ENCODE measurements at places on chromosomes 16 and 17. TPM values are rescaled to one million over a fixed set of nuclear protein-coding genes. Genes with fewer than 3 reads are reported as not detected.

- peaks cover 7% of the 10 kb centered on the region for H3K4me1 ChIP-seq
- peaks cover 32% of the 10 kb centered on the region for H3K27me3 ChIP-seq
- no peak overlapping the region for H3K4me3 ChIP-seq
- DNase-seq = no peak
- H3K27ac ChIP-seq = no peak overlapping the region
- H3K36me3 ChIP-seq = no peaks in the 10 kb centered on the region
Measured at GRCh38 chr16:50469744-50470321, 78.4 kb upstream of the NKD1 start.

DNA sequence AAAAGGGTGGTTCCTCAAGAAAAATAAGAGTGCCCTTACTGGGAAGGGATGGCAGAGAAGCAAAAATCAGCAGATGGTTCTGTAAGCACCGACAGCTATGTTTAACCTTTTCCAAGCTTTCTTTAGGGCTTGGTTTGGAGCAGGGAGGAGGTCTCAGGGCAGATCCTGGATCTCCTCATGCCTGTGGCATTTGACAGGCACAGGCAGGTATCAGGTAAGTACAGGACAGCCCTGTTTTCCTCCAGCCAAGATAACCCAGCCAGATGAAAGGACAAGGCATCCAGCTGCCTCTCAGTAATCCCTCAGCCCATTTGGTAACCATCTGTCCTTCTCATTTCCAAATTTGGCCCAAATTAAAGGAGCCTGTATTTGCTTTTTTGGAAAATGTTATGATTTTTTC, 141.5 kb downstream of the TOX3 start:
- H3K36me3 ChIP-seq = no peaks in the 10 kb centered on the region
- DNase-seq = no peak
- no peaks in the 10 kb centered on the region for H3K4me1 ChIP-seq

DNA sequence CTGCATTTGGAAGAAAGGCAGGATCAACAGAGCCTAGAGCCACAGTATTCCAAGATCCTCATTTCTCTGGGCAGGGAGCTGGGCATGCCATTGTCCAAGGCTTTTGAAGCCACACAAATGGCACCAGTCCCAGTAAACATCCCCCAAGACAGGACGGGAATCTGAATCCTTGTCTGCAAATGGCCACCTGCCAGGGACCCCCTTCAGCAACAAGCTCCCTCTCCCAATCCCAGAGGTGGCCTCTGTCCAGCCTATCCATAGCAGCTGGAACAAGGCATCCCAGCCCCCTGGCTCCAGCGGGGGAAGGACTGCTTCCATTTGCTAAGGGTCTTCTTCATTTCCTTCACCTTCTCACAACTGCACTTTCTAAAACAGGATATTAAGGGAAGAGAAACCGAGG, 204.4 kb downstream of the C16orf78 start:
- no peaks in the 10 kb centered on the region for H3K4me1 ChIP-seq
- H3K27ac ChIP-seq = no peak overlapping the region
- DNase-seq = no peak
- H3K36me3 ChIP-seq = no peaks in the 10 kb centered on the region

GRCh38 chr17:59641799-59642484, 22.2 kb downstream of the CLTC start:
- peaks cover 59% of the 10 kb centered on the region for H3K4me1 ChIP-seq
- H3K27me3 ChIP-seq = no peaks in the 10 kb centered on the region
- H3K4me3 ChIP-seq = peak overlapping the region; percentile 57
- no peak for DNase-seq

DNA sequence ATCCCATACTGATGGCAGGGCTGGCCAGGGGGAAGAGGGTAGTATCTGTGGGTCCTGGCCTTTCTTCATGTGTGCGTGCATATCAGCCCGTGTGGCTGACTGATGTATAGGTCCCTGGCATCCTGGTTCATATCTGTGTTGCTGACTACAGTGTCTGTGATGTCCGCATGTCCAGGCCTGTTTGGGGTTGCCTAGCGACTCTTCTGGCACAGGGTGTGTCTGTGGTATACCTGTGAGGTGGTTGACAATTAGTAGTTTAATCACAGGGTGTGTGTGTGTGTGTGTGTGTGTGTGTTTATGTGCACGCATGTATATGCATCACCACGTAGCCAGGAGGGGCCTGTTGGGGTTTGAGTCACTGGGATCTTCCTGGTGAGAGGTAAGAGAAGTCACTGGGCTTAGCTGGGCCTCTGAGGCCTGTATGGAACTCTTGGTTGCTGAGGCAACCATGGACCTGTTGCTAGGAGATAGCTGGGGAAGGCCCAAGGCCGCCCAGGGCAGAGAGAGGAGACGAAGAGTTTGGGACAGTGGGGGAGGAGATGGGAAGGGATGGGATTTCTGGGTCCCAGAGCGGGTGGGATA, 603 bp upstream of the TMEM95 start:
- peak; percentile 74 for DNase-seq
- H3K4me3 ChIP-seq = peak overlapping the region; percentile 73
- H3K27ac ChIP-seq = peak overlapping the region; percentile 79
- peaks cover 42% of the 10 kb centered on the region for H3K4me1 ChIP-seq
- H3K27me3 ChIP-seq = 0 out of 2 replicates have a peak, but pooled peaks cover 2% of the 10 kb centered on the region

- H3K27ac ChIP-seq = peak overlapping the region; percentile 14
- DNase-seq = no peak
- H3K4me1 ChIP-seq = peaks cover 9% of the 10 kb centered on the region
- H3K27me3 ChIP-seq = peaks cover 2% of the 10 kb centered on the region
- H3K4me3 ChIP-seq = no peak overlapping the region
- H3K36me3 ChIP-seq = peaks cover 17% of the 10 kb centered on the region
Measured at GRCh38 chr17:16135461-16135860, 79.9 kb downstream of the NCOR1 start.

- H3K4me1 ChIP-seq = peaks cover 18% of the 10 kb centered on the region
- DNase-seq = no peak
- no peak overlapping the region for H3K27ac ChIP-seq
- H3K4me3 ChIP-seq = no peak overlapping the region
- peaks cover 2% of the 10 kb centered on the region for H3K27me3 ChIP-seq
- peaks cover 23% of the 10 kb centered on the region for H3K36me3 ChIP-seq
Measured at GRCh38 chr16:30927789-30928378, 4.5 kb downstream of the FBXL19 start.

DNA sequence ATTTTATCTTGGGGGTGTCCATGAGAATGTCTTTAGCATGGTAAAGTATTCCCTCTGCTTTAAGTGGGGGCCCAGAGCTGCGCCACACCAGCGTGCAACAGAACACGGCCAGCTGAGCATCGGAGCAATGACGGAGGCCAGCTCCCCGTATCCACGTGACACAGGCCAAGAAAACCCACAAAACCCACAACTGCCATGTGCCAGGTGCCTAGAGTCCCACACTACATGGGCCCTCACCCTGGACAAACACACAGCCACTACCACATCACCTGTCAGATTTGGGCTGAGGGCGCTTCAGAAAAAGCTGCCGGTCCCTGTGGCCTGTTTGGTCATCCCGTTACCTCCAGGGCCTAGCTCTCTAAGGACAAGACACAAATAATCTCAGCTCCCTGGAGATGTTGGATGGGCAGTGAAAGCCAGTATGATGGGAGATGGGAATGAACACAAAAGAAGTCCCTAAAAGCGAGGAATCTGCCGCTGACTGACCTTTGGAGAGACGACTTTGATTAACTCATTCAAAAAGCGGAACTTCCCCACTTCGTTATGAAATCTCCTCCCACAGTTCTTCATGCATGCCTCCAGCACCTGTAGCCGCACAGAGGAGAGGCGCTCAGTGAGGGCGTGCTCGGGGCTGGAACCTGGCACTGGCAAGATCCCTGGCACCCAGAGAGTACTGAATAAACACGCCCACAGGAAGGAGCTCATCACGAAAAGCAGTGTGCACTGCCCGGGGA, 17.1 kb downstream of the GGA3 start:
- no peak overlapping the region for H3K27ac ChIP-seq
- no peak overlapping the region for H3K4me3 ChIP-seq
- peaks cover 16% of the 10 kb centered on the region for H3K4me1 ChIP-seq
- DNase-seq = no peak
- peaks cover 2% of the 10 kb centered on the region for H3K27me3 ChIP-seq

DNA sequence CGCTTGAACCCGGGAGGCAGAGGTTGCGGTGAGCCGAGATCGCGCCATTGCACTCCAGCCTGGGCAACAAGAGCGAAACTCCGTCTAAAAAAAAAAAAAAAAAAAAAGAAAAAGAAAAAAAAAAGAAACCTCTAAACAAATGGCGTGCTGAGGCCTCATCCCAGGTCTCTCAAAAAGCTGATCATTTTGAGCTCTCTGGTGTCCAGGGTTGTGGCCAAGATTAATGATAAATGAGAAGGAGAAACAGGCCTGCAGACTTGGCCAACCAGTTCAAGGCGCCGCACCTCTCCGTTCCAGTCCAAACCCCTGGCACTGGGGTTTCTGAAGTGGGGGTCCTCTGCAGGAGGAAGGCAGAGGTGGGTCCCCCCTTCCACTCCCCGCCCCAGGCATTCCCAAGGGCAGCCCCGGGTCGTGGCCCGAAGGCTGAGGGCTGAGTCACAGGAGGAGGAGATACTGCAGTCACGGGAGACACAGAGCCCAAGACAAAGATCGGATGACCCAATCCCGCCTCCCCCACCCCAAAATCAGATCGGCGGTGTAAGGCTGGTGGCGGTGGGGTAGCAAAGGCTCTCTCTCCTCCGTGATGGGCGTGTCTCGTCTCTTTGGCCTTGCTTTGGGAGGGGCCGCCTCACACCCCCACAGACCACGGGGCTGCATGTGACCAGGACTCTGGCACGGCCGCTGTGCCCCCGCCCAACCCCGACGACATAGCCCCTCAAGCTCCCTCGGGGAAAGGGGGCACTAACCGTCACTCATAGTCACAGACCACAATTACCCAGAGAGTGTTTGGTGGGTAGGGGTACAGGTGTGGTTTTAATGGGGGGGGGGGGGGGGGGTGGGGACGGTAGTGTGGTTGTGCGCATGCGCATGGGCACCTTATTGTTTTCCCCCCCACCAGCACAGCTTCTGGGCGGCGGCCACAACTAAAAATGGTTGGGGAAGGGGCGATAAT, 1.1 kb downstream of the VAT1 start:
- peaks cover 34% of the 10 kb centered on the region for H3K4me1 ChIP-seq
- no peaks in the 10 kb centered on the region for H3K27me3 ChIP-seq
- 0 out of 2 replicates have a peak, but pooled peaks cover 7% of the 10 kb centered on the region for H3K36me3 ChIP-seq
- peak overlapping the region; percentile 90 for H3K4me3 ChIP-seq
- peak; percentile 41 for DNase-seq
- H3K27ac ChIP-seq = peak overlapping the region; percentile 84

- DNase-seq = no peak
- H3K27ac ChIP-seq = no peak overlapping the region
- peaks cover 1% of the 10 kb centered on the region for H3K27me3 ChIP-seq
Measured at GRCh38 chr16:10297341-10298006, 88.4 kb upstream of the ATF7IP2 start.

Gene CTRL
- 0.63 TPM for total RNA-seq

Gene KAT2A
- 29.8 TPM for total RNA-seq

Gene KRTAP2-1
- not detected for total RNA-seq

Gene ZDHHC1
- total RNA-seq = 4.1 TPM

Gene MT1F
- total RNA-seq = not detected

Gene ZNF785
- 8.6 TPM for total RNA-seq

Data from HFFc6 (cell line).